ENCODE measurements at places on chromosomes 5 and 9. TPM values are rescaled to one million over a fixed set of nuclear protein-coding genes. Genes with fewer than 3 reads are reported as not detected.

- no peak for DNase-seq
Observed at GRCh38 chr9:125486152-125486508, 220.9 kb downstream of the MAPKAP1 start.

CDH18 gene
- 0.55 TPM for total RNA-seq

DNA sequence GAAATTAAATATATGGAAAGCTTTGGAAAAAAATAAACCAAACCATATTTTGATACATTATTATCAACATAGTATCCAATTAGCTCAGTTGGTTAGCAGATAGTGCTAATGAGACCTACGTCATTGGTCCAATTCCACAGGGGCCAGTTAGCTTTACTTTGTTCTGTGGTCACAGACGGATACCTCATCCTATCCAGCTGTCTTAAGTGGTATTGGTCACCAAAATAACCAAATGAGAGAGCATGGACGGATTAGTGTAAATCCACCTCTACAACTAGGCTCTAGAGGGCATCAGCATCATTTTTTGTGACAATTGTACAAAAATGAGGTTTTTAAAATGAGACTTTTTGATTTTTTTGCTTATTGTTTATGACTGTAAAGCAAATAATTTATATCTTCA is 364.2 kb downstream of the KIAA0825 start:
- no peak for DNase-seq

DNA sequence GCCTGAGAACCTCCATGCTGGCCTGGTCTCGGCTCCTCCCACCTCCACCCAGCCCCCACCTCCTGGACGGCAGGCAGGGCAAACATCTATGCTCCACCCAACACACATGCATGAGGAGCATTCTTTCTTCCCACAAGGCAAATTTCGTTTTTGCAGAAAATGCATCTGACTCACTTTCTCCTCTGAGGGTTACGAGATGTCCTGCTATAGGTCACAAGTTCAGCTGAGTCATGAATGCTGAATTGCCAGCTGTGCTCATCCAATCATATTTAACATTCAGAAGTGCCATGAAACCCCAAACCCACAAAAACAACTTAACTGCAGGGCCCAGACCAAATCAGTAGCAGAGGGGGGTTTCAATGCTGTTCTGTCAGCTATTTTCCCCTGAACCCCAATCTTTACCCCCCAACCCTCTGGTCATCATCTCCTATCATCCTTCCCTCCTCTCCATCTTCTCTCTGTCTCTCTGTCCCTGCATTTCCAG is 39.0 kb upstream of the OSMR start:
- peak; percentile 91 for DNase-seq

GRCh38 chr5:111535879-111536549 is 23.7 kb upstream of the STARD4 start:
- DNase-seq, result no peak

Measured in HFFc6 (cell line).